Mammary epithelial cell (primary cell): ENCODE measurements at places on chromosomes 2 and 18. TPM values are rescaled to one million over a fixed set of nuclear protein-coding genes. Genes with fewer than 3 reads are reported as not detected.

Gene CCL20
- total RNA-seq: 0.88 and 1.2 TPM in 2 replicates

Gene TIGD1
- 3.0 TPM for total RNA-seq

DNA sequence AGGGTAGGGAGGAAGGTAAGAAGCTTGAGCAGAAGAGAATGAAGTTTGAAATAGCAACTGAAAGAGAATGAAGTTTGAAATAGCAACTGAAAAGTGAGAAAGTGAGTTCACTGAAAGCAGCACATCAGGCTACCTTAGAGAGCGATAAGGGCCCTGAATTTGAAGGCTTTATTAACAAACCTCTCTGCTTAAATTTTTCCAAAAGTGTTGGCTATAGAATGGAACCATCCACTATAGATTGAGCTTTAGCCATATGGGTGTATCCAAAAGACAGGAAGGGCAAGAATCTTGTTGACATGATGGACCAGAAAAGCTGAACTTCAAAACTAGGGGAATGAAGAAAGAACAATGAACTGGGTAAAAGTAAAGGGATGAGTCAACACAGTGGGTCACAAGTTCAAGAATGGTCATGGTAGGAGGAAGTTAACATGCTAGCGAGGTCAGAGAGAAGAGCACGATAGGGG, 122.5 kb downstream of the ASXL3 start:
- DNase-seq: no peak

DNA sequence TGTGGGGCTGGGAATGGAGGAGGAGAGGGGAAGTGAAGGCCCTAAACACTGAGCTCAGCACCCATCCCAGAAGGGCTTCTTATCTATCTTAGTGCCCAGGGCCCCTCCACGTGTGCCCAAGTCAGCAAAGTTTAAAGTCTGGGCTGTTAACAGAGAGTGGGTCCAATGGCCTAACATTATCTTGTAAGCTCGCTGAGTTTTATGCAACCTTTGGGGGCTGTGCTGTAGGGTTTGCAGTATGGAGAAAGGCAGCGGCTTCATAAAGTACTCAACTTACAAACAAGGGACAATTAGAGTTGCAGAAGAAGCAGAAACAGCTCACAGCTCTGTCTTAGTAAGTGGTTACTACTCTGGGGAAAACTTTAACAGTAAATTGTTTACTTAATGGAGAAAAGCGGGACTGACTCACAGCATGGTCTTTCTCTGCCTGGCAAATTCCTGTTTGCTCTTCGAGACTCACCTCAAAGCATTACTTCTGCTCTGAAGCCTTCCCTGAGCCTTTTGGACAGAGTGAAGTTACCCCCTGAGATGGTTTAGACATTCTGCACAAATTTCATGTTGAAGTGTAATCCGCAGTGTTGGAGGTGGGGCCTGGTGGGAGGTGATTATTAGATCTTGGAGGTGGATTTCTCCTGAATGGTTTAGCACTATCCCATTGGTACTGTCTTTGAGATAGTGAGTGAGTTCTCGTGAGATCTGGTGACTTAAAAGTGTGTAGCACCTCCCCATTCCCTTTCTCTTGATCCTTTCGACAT, 9.0 kb downstream of the ENOSF1 start:
- peak; percentile 67 for DNase-seq

DNA sequence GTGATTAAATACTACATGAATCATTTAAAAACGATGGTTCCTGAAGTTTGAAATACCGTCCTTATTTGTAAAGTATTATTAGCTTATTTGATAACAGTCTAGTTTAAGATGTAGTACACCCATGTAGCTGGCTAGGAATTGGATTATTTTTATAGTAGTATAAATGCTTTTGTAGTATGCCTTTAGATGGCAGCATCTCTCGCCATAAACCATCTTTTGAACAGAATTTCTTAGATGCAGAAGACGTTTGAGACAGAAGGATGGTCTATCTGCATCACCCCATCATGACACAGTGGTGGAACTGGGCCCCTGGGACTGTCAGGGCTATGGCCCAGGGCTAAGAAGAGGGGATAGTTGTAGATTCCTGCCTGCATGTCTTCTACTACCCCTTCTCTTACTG, 152.7 kb downstream of the WDSUB1 start:
- no peak for DNase-seq

GRCh38 chr2:178482437-178482836, 2.2 kb downstream of the PLEKHA3 start:
- DNase-seq: no peak

GRCh38 chr2:18907508-18907907, 318.1 kb upstream of the NT5C1B start:
- DNase-seq: no peak

DNA sequence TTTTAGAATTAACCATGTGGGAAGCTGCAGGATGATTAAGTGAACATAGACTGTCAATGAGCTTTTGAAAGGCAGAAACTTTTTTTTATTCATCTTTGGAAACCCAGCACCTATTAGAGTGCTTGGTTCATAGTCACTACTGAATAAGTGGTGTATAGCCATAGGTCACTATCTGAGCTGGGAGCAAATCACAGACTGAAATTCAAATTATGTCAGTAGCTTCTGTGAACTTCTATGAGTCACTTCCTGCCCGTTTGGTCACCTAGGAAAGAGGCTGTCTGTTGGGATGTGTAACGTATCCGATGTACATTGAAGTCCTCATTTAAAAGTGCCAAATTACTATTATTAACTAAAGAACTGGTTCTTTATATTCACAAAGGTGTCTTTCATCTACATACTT, 20.5 kb upstream of the SLC40A1 start:
- peak; percentile 59 for DNase-seq

GRCh38 chr2:149536649-149537048, 50.9 kb downstream of the MMADHC start:
- no peak for DNase-seq
